Stimulated activated CD8-positive, alpha-beta memory T cell treated with anti-CD3 and anti-CD28 coated beads, Interleukin-2, amount 100 ng/mL, for 48 hours (primary cell): ENCODE measurements at places on chromosomes 3 and 15.

GRCh38 chr15:90055182-90055581 is 47.1 kb downstream of the IDH2 start:
- no peak for DNase-seq

DNA sequence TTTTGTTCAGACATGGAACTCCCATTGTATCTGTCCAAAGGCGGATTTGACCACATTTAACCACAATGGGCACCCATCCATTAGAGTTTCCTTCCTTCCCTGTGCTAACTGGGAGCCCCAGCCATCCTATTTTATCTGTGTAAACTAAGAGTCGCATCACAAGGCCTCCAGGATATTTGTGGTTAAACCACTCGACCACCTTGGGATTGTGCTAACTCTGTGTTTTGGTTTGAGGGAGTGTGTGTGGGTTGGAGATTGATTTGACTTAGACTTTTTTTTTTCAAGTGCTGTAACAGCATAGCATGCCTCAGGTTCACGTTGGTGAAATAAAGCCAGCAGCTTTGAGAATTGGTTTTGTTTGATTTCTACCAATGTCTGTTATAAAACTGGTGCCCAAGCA is 100.4 kb upstream of the TP63 start:
- DNase-seq = peak; percentile 2

GRCh38 chr3:136042608-136043221 is 77.2 kb downstream of the PPP2R3A start:
- no peak for DNase-seq

- no peak for DNase-seq
Observed at GRCh38 chr3:53422954-53423698, 71.3 kb upstream of the CACNA1D start.

DNA sequence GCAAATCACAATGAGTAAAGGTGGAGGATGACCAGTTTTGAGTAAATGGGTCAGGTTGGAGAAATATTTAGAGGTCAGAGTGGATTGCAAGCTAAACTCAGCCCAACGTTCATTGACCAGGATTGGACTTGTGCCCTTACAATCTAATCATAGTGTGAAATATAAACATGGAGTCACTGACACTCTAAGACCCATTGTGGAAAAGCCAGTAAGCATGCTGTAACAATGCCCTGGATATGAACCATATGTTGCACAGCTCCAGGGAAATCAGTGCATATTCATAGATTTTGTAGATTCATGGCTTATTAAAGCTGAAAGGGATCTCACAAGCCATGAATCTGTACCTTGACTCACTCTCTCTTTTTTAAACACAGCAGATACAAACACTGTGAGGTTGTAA is 660.2 kb upstream of the LMCD1 start:
- DNase-seq = no peak

GRCh38 chr15:69955240-69955894 is 142.3 kb downstream of the TLE3 start:
- no peak for DNase-seq
